ENCODE measurements at places on chromosomes 7 and 10. TPM values are rescaled to one million over a fixed set of nuclear protein-coding genes. Genes with fewer than 3 reads are reported as not detected.

Gene EIF4EBP2
- total RNA-seq, result 10.2 TPM

Gene EPHB6
- 0.77 TPM for total RNA-seq

Gene TAS2R4
- total RNA-seq, result 1.8 TPM

Gene IL15RA
- total RNA-seq, result 0.51 TPM

Gene NKX2-3
- not detected for total RNA-seq

Gene DRGX
- not detected for total RNA-seq

Gene GPRIN2
- total RNA-seq, result 0.53 TPM

Gene SH2D4B
- under 0.01 TPM for total RNA-seq

Gene LRRD1
- total RNA-seq, result 0.13 TPM

Gene KIF20B
- 2.1 TPM for total RNA-seq

Gene KLF14
- not detected for total RNA-seq

Gene C1QL3
- total RNA-seq, result not detected

Gene ACTL6B
- not detected for total RNA-seq

Gene SPDYE16
- not detected for total RNA-seq

Gene OIT3
- total RNA-seq, result 0.13 TPM

Gene ZDHHC6
- total RNA-seq, result 23.4 TPM

Gene CREB5
- total RNA-seq, result 2.1 TPM

Gene CFAP69
- 0.53 TPM for total RNA-seq

Gene CRTAC1
- not detected for total RNA-seq

Gene CCDC3
- total RNA-seq, result 3.7 TPM

Gene TFEC
- total RNA-seq, result not detected

Gene ASNS
- 161 TPM for total RNA-seq

Gene TMEM176A
- total RNA-seq, result not detected

Gene CPEB3
- 3.3 TPM for total RNA-seq

Gene MLXIPL
- under 0.01 TPM for total RNA-seq

Gene RNF133
- 0.26 TPM for total RNA-seq

Gene DENND2A
- not detected for total RNA-seq

Gene TEX47
- total RNA-seq, result not detected

Gene ITPRID1
- total RNA-seq, result not detected

Gene TBC1D12
- total RNA-seq, result 11.3 TPM

Gene NAT16
- not detected for total RNA-seq

Gene ZPBP
- total RNA-seq, result not detected

Gene PPP1R17
- total RNA-seq, result not detected

Measured in bronchial epithelial cell (primary cell).